CD4-positive, alpha-beta T cell (primary cell): ENCODE measurements at places on chromosomes 16 and 17. TPM values are rescaled to one million over a fixed set of nuclear protein-coding genes. Genes with fewer than 3 reads are reported as not detected.

The PTGES3L gene
- not detected for total RNA-seq

The ADGRG1 gene
- 1.8 TPM for total RNA-seq

The RMI2 gene
- 1.3 TPM for total RNA-seq

DNA sequence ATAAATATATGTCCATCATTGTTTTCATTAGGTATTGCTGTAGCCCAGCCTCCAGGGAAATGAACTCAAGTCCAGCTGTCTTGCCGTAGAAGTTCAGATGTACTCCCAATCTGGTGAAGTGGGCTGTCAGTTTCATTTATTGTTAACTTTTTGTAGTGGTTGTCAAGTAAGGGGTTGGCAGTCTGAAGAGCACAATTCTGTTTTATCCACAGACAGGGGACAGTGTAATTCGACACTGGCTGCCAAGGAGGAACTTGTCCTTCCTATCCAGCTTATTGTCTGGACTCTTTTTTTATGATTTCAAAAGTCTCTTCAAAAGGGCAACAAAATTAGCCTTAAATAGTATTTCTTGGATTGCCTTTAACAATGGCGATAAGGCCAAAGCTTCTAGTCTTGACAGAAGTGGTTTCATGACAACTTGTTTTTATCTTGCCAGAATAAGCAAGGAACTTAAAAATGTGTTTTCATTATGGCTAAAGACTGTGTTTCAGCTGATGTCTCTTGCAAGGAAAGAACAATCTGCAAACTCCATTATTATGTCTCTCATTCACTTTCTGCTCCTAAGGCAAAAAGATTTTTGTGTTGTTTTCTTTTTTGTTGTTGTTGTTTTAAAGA lies 73.9 kb upstream of the TANC2 start:
- no peaks in the 10 kb centered on the region for H3K36me3 ChIP-seq
- H3K27me3 ChIP-seq, result peaks cover 3% of the 10 kb centered on the region
- H3K4me3 ChIP-seq, result no peak overlapping the region
- H3K4me1 ChIP-seq, result no peaks in the 10 kb centered on the region

GRCh38 chr17:38717139-38717745 lies 12.2 kb downstream of the MLLT6 start:
- H3K4me1 ChIP-seq, result peaks cover 50% of the 10 kb centered on the region
- H3K27me3 ChIP-seq, result no peaks in the 10 kb centered on the region
- H3K36me3 ChIP-seq, result peaks cover 95% of the 10 kb centered on the region
- no peak overlapping the region for H3K4me3 ChIP-seq

DNA sequence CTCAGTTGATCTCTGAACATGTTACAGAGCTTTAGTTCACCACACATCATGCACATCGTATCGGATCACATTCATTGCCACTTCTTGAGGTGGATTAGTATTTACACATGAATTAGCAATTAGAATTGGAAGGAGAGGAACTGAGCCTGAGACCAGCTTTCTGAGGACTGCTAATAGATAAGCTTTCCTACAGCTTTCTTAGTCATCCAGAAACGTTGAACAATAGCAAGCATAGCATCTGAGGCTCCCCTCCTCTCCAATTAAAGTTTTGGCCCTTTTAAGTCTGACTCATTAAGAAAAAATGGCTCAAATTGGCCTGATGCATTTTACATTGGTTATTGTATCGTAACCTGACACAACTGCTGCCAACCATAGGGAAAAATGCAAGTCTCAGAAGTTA lies 1130.4 kb downstream of the CDH8 start:
- no peak overlapping the region for H3K4me3 ChIP-seq
- no peak for DNase-seq
- no peaks in the 10 kb centered on the region for H3K27me3 ChIP-seq
- H3K27ac ChIP-seq, result no peak overlapping the region
- H3K36me3 ChIP-seq, result no peaks in the 10 kb centered on the region
